ENCODE measurements at places on chromosomes 4 and X.
A peak's percentile ranks its signal among the peaks of the same experiment; 100 is the strongest.

DNA sequence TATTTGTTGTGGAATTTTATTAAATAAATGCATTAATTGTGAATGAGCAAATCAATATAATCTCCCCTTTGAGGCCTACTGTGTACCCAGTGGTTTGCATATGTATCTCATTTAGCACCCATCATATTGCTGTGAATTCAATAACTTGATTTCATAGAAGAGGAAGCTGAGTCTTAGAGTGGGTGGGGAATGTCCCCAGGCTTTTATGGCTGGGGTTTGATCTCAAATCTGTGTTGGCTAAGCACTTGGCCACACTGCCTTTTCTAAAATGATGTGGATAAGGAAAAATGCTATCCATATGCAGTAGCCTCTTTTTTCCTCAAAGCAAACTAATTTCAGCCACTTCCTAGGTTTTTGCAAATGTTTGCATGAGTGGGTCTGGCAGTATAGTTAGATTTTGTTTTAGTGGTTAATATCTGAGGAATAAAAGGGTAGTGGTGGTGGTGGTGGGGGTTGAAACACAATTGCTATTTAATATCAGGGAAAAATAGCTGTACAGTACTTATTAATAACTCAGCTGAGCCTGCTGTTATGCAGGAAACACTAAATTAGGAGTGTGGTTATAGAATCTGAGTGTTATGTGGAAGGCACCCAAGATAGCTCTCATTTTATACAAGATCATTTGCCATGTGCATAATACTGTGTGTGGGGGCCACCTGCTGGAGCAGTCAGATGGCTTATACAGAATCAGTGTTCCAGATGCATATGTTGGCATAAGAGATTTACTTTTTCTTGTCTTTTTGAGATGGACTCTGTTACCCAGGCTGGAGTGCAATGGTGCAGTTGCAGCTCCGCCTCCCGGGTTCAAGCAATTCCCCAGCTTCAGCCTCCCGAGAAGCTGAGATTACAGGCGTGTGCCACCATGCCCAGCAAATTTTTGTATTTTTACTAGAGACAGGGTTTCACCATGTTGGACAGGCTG lies 108.0 kb downstream of the TMEM131L start:
- DNase-seq = peak; percentile 84

- DNase-seq = no peak
Measured at GRCh38 chr4:147054228-147054872, 108.7 kb upstream of the TTC29 start.

GRCh38 chr4:124090021-124090420 lies 622.5 kb downstream of the ANKRD50 start:
- DNase-seq = peak; percentile 67

DNA sequence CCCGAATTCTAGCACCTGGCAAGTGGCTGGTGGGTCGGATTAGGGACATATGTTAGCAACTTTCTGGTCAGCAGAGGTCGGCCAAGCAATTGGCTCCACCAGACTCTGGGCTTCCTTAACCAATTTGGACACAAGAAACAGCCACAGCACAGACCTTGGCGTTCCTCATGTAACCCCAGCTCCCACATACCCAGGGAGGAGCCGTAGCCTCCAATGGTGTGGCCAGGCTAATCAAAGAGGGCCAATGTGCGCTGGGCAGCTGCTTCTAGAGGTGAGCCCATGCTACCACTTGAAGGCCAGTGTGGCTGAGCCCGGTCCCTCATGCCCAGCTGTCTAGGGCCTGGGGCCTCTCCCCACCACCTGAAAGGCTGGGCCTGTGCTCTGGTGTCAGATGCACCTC lies 82.5 kb upstream of the MSX1 start:
- DNase-seq = no peak

DNA sequence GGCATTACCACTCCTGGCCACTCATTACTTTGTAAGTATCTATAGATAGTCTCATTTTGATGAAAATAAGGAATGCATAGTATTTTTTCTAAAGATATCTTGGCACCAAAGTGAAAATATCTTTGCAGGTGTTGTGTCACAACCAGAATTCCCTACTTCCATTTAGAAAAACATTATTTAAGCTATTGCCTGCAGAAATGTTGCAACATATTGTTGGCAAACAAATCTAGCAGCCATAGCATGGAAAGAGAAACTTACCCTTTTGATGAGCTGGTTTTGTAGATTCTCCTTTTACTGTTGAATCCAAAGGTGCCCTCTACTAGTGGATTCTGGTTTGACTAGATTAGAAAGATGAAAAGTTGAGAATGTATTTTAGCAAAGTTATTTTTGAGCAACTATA lies 138.8 kb downstream of the AREG start:
- DNase-seq = no peak

GRCh38 chrX:56812515-56813105 lies 83.6 kb downstream of the NBDY start:
- DNase-seq = no peak

DNA sequence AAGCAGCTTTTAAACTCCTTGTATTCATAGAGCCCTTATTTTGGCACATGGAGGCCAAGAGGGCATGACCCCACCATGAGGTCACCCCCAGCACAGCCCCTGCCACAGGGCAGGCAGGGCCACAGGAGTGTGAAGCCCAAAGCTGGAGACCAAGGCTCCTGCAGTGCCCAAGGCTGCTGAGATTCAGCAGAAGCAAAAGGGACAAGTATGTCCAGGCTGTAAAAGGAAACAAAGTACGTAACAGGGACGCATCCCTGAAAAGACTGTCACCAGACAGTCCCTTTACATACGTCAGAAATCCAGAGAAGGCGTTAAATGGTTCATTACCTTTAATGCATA lies 18.9 kb downstream of the GAK start:
- no peak for DNase-seq

DNA sequence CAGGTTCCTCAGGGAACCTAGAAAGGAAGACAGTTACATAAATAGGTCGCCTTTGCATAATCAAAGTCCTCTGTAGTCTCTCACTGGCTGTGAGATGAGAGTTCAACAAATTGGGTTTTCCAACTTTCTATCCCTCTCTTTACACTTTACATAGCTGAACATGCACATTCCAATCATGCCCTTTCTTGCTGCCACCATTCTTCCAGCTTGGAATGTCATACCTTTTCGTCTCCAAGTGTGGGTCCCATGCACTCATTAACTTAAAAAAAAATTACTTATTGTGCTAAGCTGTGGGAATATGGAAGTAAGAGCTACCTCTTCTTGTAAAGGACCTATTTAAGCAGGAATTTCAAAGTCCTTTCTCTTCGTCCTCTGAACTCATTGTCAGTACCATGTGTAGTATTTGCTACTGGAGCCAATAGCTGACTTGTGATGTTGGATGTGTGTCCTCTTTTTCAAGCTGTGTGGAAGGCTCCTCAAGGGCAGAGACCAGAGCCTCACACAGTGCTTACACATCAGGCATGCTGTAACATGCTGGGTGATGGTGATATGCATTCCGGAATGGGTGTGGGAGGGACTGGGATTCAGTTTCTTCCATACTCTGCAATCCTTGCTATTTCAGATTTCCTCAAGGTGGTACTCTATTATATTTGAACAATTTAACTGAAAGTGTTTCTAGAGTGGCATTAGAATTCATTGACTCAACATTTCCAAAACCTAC lies 7.1 kb downstream of the ENOPH1 start:
- peak; percentile 40 for DNase-seq

DNA sequence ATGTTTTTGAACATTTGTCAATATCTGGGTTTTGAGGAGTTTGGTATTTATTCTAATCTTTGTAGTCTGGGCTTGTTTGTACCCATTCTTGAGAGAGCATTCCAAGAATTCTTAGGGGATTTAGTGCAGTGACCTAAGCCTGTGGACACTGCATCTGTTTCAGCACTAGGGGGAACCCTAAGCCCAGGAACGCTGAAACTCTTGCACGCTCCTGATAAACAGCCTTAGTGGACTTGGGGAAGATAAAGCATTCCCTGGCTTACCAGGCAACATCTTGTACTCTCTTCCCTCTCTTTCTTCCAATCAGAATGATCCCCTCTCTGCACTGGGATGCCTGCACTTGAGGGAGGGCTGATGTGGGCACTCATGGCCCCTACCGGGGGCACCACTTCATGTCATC lies 654.9 kb upstream of the HTR2C start:
- peak; percentile 55 for DNase-seq

DNA sequence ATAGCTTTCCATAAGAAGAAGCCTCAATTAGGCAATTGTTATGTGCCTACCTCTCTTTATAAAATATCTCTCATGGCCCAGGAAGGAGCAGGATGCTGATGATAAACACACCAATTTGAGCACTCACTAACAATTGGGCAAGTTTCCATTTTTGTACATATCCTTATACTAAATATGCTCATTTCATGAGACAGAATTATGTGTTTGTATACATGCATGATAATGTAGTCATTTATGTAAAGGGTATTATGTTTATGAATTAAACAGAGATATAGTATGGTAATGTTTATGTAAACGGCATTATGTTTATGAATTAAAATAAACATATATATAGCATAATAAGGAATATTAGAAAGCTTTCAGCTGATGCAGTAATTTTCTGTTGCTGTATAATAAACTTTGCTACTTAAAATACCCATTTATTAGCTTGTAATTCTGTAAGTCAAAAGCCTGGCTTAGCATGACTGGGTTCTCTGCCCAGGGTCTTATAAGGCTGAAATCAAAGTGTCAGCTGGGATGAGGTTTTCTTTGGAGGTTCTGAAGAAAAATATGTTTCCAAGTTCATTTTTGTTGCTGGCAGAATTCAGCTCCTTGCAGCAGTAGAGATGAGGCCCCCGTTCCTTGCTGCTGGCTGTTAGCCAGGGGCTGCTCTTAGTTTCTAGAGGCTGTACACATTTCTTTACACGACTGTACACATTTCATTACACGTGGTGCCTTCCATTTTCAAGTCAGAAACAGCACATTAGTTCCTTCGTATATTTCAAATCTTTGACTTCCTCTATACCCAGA lies 89.0 kb downstream of the GLRA2 start:
- no peak for DNase-seq

DNA sequence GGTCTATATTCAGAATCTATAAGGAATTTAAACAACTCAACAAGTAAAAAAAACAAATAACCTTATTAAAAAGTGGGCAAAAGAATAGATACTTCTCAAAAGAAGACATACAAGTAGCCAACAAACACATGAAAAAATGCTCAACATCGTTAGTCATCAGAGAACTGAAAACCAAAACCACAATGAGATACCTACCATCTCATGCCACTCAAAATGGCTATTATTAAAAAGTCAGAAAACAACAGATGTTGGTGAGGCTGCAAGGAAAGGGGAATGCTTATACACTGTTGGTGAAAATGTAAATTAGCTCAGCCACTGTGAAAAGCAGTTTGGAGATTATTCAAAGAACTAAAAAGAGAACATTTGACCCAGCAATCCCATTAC lies 201.6 kb downstream of the QDPR start:
- DNase-seq = peak; percentile 55

GRCh38 chr4:2269618-2270163 lies 7.8 kb upstream of the MXD4 start:
- no peak for DNase-seq

DNA sequence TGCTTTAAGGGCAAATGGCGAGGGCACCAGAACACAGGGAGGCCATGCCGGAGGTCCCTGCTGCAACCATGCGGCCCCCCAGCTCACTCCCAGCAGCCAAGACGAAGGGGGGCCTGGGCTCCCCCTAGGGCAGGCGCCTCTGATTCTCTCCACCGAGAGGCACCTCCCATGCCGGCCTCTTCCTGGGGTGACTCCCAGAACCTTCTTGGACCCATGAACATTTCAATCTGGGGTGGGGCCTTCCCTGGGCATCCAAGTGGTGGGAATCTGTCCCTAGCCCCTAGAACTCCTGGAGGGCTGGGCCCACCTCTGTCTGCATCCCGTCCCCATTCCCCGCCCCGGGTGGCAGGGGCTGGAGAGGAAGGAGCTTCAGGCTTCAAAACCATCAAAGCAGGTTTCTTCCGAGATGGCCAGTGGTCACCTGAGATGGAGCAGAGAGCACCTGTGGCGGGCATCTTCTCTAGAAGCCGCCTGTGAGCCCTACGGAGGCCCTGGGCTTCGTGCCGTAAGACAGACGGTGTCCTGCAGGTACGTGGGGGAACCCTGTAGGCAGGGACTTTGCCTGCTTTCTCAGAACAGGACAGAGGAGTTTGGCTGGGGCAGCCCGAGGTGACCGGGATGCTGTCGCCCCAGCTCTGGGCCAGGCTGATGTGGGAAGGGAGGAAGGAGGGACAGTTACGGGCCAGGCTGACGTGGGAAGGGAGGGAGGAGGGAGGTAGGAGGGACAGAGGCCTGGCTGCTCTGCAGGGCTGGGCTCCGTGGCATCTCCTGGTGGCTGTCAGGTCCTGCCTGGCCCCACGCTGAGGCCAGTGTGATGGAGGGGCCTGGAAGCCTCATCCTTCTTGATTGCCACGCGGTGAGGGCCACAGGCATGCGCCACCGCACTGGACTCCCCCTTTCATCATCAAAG lies 6.8 kb upstream of the SLC25A6 start:
- DNase-seq = peak; percentile 42

DNA sequence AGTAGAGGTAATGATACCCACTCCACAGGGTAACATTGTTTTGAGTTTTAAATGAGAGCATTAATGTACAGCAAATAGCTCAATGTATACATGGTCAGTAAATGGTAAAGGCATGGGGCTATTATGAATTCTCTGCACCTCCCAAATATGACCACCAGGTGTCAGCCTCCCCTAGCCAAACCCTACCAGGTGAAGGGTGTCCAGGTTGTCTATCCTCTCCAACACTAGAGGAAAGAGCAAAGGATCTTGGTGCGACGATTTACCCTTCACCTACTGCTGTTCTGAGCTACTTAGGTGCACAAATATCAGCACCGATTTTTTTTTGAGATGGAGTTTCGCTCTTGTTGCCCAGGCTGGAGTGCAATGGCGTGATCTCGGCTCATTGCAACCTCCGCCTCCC lies 26.5 kb upstream of the XIAP start:
- DNase-seq = peak; percentile 62

DNA sequence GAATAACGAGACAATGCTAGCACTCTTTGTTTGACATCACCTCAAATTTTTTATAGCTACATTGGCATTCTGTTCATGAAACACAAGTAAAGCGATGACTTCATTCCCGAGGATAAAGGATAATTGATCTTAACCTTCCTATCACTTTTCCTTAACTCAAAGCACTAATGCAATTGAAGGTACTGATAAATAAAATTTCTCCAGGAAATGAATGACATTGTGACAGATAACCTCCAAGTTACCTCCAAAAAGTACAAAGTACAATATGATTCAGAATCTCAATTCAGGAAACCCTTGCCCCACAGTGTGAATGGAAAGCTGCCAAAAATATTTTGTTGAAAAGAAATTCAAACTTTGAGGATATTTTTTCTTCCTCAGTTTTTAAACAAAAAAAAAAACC lies 1.8 kb downstream of the PRSS12 start:
- DNase-seq = no peak
